ENCODE measurements at places on chromosomes 5 and 9.

- no peak for DNase-seq
These were observed 31.5 kb downstream of the NDUFS6 start for GRCh38 chr5:1832511-1833250.

DNA sequence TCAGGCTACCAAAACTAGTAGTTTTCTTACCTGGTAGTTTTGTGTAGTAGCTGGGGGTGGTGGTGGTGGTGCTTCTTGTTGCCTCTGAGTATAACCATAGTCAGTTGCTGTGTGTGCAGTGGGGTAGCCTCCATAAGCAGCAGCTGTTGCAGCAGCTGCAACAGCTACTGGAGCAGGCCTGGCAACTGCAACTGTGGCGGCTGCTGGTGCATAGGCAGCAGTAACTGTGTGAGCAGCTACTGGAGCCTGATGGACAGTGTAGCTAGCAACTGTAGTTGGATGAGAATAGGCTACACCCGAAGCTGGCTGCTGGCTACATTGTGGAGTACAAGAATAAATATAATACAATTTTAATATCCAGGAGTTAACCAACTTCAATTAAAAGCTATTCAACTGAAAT, 24.7 kb downstream of the ZFR start:
- no peak for DNase-seq

GRCh38 chr9:36036253-36036779, 397 bp upstream of the RECK start:
- no peak for DNase-seq

GRCh38 chr9:70486127-70486526, 71.7 kb upstream of the KLF9 start:
- DNase-seq: no peak

DNA sequence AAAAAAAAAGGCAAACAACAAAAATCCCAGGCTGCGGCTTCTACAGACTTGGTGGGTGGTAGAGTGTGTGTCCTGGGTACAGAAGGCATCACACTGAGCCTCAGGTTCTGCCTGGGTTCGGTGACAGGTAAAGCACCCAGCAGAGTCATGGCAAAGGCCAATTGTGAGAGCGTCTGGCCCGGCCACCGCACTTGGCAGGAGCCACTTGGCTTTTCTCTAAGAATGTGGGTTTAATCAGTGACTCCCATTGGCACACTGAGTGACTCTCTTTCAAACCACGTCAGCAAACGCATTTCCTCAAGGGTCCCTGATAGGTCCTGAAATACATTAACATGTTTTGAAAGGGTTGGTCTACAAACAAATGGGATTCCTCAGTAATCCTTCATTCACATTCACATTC, 17.0 kb downstream of the COL23A1 start:
- no peak for DNase-seq

DNA sequence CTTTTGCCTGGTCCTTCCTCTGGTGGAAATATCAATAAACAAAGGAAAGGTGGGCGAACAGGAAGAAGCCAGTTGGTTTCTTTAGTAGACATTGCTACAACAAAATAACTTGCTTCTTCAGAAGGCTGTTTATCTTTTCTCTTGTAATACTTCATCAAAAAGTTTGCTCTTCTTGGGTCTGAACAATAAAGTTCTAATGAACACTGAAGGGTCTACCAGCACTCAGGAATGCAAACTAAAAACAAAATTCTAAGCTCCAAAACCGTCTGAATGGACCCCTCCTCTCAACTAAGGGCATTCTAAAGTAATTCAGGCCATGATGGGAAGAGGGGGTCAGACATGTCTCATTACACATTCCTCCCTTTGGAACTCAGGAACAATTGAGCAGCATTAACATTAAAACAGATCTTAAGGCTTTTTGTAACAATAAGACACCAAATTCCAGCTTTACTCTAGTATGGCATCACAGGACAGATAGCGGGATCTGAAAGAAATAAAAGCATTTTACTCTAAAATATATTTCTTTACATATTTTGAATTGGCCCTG, 2.3 kb downstream of the TBCA start:
- DNase-seq: no peak

- no peak for DNase-seq
These were observed 401.5 kb upstream of the PIK3R1 start for GRCh38 chr5:67813877-67814539.

GRCh38 chr9:133129001-133129795, 8.2 kb upstream of the RALGDS start:
- DNase-seq: no peak

DNA sequence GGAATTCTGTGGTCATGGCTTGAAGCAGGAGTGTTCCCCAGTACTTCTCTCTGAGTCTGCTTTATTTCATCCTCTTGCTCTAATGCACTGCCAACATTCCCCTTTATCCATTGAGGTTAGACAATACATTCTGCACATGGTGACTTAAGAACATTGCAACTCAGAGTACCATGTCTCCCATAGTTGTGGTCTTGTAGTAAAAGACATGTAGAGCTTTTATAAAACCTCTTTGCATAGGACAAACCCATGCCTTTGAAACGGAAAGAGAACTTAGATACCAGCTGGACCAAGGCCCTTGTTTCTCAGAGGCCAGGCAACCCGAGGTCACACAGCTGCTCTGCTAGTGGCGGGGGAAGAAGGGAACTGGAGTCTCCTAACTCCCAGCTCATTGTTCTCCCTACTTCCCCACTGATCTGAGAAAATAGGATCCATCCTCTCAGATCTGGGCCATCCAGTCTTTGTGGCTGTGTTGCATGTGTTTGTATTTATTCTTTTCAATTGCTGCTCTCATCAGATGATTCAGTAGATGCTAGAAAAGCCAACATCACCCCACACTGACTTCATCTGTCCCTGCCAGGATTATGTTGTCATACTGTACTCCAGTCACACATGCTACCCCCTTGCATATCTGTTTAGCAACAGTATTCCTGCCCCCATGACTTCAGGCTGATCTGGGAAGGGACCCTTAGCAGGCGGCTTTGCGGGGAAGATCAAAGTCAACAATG, 236.9 kb downstream of the SAXO1 start:
- no peak for DNase-seq

GRCh38 chr9:108181441-108181840, 674.3 kb downstream of the ACTL7B start:
- no peak for DNase-seq

DNA sequence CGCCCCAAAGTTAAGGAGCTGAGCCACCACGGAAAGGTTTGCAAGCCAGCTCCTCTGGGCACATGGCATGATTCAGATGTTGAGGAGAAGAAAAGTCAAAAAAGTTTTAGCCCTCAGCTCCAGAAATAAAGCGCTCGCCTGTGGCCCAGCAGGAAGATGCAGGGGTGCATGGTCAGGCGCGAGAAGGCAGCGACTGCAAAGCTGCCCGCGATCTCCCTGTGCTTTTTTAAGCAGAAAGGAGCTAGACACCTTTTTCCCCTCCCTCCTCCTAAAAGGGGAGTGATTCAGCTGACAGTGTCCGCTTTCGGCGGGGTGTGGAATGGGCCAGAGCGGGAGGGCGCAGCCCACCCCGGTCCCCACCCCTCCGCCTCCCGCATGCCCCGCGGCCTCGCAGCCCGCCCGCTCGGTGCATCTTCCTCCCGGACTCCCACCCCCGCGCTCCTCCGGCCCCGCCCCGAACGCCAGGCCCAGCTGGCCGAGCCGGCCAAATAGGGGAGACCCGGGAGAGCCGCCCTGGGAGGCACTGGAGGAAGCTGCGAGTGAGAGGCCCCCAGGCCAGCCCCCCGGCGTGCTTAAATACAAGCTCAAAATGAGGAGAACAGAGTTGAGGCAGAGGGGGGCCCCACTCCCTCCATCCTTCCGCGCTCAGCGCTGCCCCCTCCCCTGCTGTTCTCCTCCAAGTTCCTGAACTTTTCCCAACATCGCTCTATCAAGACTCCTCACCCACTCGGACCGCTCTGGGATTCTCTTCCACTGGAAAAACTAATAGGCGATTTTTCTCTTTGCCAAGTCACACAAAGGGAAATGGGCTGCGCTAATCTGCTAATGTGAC, at the start of gene ADAMTS12:
TSS of gene ADAMTS12 (minus strand) at position 203 of the 832 bp plus-strand sequence. CDS start at position 69, 134 bp downstream.
- DNase-seq: no peak

DNA sequence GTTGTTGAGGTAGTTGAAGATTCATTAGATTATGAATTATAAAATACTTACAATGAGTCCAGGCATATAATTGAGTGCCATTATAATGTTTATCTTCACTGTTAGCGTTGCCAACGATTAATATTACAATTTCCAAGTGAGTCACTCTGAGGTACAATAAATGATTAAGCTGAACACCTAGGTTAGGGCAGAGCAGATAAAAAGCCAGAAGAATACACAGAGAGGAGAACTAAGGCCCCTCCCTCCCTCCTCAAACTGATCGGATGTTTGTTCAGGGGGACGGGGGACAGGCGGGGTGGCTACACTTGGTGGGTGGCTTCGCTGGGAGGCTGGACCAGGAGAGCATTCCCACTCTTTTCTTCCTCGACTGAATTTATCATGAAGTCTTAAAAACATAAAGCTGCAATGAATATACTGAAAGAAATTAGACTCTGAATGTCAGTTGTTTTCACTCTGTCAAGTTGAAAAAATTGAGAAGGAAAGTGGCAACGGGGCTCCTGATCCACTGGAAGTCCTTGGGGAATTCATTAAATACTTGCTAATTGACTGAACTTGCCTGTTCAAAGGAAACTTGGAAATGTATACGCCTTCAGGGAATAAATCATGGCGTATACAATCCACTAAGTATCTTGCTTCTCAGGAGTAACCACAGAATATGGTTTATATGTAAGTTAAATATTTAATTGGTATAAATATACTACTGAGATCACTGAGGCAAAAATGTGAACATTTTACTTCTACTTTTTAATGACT, 198.1 kb downstream of the TSSK1B start:
- no peak for DNase-seq

- DNase-seq: no peak
These were observed 45.4 kb upstream of the XPA start for GRCh38 chr9:97742545-97742944.

DNA sequence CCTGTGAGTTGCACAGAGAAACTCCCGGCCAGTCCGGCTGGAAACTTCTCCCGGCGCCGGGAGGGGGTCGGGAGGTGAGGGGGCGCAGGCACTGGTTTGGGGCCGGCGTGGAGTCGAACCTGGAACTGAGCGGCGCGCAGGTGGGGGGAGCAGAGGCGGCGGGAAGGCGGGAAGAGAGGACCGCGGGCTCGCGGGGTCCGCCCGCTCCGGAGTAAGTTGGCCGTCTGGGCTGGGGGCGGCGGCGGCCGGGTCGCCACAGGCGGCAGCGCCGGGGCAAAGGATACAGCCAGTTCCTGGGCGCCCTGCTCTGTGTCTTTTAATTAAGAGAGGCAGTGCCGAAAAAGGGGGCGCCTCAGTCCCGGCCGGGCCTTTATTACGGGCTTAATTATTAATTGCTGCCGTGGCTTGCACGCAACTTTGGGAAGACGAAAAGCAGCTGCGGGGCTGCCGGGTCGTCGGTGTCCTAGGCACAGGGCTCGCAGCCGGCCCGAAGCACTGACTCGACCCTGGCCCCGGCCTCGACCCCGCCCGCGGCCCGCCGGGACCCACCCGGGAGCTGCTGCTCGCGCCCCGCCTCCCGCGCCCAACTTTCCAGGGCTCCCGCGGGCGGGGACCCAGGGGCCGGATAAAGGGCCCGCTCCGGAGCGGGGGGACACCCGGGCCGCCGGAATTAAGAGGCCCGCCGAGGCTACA, 1.1 kb downstream of the NTNG2 start:
- DNase-seq: no peak

- no peak for DNase-seq
These were observed 96.2 kb downstream of the RXRA start for GRCh38 chr9:134422301-134423090.

GRCh38 chr9:93066978-93067603, 8.6 kb downstream of the SUSD3 start:
- no peak for DNase-seq

DNA sequence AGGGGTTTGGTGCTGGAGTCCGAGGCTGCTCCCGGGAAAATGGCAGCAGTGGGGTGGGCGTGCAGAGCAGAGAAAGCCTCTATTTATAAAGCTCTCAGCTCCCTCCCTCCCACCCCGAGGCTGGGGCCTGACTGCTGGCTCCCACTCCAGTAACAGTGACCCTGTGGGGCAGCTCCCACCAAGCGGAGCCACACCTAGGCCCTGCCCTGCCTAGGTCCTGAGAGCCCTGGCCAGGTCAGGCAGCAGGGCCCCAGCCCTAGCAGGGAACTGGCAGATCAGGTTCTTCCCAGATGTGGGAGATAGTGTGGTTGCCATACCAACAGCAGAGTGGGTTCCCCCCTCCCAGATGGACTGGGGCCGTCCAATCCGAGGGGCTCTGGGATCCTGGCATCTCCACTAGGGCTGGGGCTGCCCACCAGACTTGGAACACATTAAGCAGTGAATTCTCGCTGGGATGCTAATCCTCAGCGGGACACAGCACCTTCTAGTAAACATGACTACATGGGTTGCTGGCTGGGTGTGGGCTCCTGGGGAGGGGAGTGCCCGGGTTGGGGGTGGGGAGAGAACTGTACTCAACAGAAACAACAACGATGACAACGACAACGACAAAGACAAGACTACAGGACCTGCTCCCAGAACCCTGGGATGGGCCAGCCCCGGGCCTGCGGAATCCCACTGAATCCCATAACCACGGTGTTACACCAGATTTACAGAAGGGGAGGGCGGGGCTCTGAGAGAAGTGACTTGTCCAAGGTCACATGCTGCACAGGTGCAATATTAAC, 1.5 kb downstream of the SH3GLB2 start:
- no peak for DNase-seq

GRCh38 chr5:180785121-180785781, 17.4 kb downstream of the MGAT1 start:
- no peak for DNase-seq

DNA sequence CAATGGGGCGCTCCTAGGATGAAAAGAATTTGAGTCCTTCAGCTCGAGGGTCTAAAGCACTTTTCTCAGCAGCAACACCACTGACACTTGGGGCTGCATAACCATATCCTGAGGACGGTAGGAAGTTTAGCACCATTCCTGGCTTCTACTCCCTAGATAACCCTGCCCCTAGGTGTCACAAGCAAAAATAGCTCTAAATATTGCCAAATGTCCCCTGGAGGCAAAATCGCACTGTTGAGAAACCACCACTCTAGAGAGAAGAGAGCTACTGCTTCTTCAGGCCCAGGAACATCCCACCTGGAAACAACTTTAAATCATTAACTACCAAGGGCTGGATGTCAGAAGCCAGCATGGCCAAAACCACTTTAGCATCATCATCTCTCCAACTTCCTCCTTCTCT, 29.8 kb downstream of the MYO10 start:
- no peak for DNase-seq

- DNase-seq: no peak
These were observed 6.9 kb downstream of the HRH2 start for GRCh38 chr5:175664723-175665122.

GRCh38 chr9:18331808-18332209, 142.1 kb upstream of the ADAMTSL1 start:
- DNase-seq: no peak
